ENCODE measurements at places on chromosomes 5 and 9.

DNA sequence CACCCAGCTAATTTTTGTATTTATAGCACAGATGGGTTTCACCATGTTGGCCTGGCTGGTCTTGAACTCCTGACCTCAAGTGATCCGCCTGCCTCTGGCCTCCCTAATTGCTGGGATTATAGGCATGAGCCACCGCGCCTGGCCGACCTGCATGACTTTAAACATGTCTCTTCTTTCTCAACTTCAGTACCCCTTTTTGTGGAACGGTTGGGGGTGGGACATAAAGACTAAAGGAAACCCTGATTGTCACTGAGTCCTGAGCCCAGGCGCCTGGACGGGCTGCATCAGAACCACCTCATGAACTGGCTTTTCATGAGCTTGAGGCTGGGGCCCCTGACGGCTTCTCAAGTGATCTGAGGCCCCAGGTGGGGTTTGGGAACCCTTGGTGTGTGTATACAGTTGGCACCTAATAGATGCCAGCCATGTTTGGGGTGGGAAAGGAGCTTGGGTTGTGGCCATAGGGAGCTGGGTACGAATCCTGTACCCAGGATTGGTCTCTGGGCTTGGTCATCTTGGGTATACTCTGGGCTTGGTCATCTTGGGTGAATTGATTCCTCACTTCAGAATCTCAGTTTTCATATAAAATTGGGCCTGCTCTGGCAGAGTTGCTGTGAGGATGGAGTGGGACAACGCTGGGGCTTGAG is 2.2 kb downstream of the GRK6 start:
- DNase-seq = no peak

DNA sequence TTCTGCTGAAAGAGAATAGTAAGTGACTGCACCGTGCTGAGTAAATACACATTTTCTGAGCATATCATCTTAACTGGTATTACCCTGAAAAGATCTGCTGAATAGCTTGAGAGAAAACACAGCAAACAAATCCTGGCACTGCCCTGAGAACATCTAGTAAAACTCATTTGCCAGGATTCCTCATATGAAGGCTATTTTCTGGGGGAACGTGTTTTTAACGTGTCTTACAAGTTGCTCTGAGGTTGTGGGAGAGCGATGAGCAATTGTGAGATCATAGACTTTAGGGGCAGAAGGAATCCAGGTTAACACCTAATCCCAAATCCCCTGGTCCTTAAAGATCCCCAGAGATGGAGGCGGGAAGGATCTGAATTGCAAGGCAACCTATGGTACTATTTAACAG is 331.9 kb upstream of the RFX3 start:
- no peak for DNase-seq

DNA sequence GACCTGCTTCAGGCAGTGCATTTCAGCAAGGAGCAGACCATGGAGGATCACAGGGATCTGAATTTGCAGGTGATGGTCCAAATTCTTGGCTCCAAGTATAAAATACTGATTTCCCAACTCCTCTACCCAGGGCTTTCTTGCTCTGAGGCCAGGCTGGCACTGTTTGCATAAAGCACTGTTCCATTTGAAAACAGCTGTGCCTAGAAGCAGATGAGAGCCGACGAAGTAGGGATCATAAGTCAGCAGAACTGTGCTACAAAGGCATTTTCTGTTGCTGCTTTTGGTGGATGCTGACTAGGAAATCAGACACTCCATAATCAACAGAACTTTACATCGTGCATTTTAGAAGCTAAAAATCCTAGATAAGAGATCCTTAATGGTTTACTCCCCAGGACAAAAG is 126.4 kb downstream of the MAT2B start:
- no peak for DNase-seq

DNA sequence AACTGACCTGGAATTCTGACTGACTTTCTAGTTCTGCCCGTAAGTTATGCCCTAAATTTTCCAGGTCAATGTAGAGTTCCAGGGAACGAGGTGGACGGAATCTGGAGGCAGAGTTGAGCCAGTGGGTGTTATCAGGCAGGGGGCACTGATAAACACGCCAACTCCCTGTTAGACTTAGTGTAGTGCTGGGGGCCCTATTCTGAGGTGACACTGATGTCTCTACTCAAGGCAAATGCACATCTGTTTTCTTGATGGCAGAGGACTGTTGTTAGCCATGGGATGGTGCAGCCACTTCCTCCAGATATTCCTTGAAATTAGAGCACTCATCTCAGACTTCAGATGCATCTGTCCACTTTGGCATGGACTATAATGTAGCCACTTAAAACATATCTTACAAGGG is 83.5 kb downstream of the C9orf152 start:
- no peak for DNase-seq

DNA sequence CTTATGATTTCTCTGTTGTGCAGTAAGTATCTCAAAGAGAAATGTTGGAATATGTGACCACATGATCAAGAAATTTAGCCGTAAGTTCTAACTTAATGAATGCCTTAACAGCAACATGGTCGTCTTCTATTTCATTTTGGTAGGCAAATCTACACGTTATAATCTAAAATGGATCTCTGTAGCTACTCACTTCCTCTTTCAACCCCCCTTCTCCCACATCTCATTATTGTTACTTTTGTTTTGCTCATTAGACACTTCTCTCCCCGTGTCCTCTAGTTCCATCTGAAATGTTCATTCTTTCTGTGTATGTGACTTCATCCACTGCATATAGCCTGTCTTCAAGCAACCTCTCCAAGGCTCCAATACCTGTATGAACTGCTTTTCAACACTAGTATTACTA is 27.1 kb upstream of the LPAR1 start:
- DNase-seq = no peak

GRCh38 chr5:90558344-90559192 is at the start of gene ADGRV1:
Gene ADGRV1, plus strand, starts transcription at chr5:90558797. Its CDS starts 99 bp downstream, at chr5:90558896.
- no peak for DNase-seq

All from non-pigmented ciliary epithelial cell (primary cell).